A549 treated with Hydrocortisone at 1 μM for 4 hours (cell line): ENCODE measurements at places on chromosomes 6 and 20. TPM values are rescaled to one million over a fixed set of nuclear protein-coding genes. Genes with fewer than 3 reads are reported as not detected.

The COL21A1 gene
- total RNA-seq = 0.55 to 2.3 TPM (median 0.77 TPM) in 5 replicates

The SIRPB1 gene
- total RNA-seq = 0.32 to 0.71 TPM (median 0.55 TPM) in 5 replicates

The BFSP1 gene
- 3.8 to 4.6 TPM (median 4.3 TPM) in 5 replicates for total RNA-seq

The MUC22 gene
- 0.01 to 0.03 TPM (median 0.02 TPM) in 4 of 5 replicates, not detected in the other for total RNA-seq

The PPP1R3D gene
- total RNA-seq = 1.9 to 3.0 TPM (median 2.3 TPM) in 5 replicates

The ATP6V1G2 gene
- total RNA-seq = 0.46 to 0.93 TPM (median 0.67 TPM) in 5 replicates

The BCKDHB gene
- total RNA-seq = 4.6 to 7.9 TPM (median 6.4 TPM) in 5 replicates

The NKX2-4 gene
- 0.05 TPM in 1 of 5 replicates, not detected in the others for total RNA-seq

The TSPO2 gene
- 0.15 TPM in 1 of 5 replicates, not detected in the others for total RNA-seq

The C6orf58 gene
- total RNA-seq = 0.12 to 0.18 TPM (median 0.18 TPM) in 3 of 5 replicates, not detected in the others

The EYA4 gene
- total RNA-seq = 8.0 to 11.6 TPM (median 9.4 TPM) in 5 replicates

The CLPSL1 gene
- not detected in 5 replicates for total RNA-seq

The CLDN20 gene
- not detected in 5 replicates for total RNA-seq

The ASIP gene
- total RNA-seq = not detected in 5 replicates

The OPN5 gene
- total RNA-seq = not detected in 5 replicates

The RNF39 gene
- total RNA-seq = 0.05 to 0.06 TPM (median 0.05 TPM) in 3 of 5 replicates, not detected in the others

The KIF13A gene
- 16.6 to 24.5 TPM (median 17.5 TPM) in 5 replicates for total RNA-seq

The KCNK17 gene
- total RNA-seq = not detected in 5 replicates

The NRN1 gene
- total RNA-seq = 0.38 to 1.0 TPM (median 0.60 TPM) in 5 replicates

The PCK1 gene
- 0.03 to 0.17 TPM (median 0.06 TPM) in 5 replicates for total RNA-seq

The CPNE5 gene
- total RNA-seq = 0.12 to 0.16 TPM (median 0.14 TPM) in 5 replicates

The DTNBP1 gene
- total RNA-seq = 10.6 to 13.1 TPM (median 12.7 TPM) in 5 replicates

The ADISSP gene
- total RNA-seq = 102 to 158 TPM (median 151 TPM) in 5 replicates

The CHRNA4 gene
- total RNA-seq = 0.10 to 0.35 TPM (median 0.24 TPM) in 5 replicates

The PPP1R3G gene
- 1.9 to 2.2 TPM (median 2.1 TPM) in 5 replicates for total RNA-seq

The GLP1R gene
- total RNA-seq = not detected in 5 replicates

The TMEM170B gene
- total RNA-seq = 0.57 to 1.1 TPM (median 0.70 TPM) in 5 replicates

The RSPO4 gene
- not detected in 5 replicates for total RNA-seq

The RFX6 gene
- total RNA-seq = not detected in 5 replicates

The SENP6 gene
- total RNA-seq = 26.0 to 40.5 TPM (median 30.2 TPM) in 5 replicates

The SH3BGRL2 gene
- total RNA-seq = 0.26 to 0.44 TPM (median 0.32 TPM) in 5 replicates

The KCNK5 gene
- 1.0 to 1.5 TPM (median 1.2 TPM) in 5 replicates for total RNA-seq

The LY86 gene
- not detected in 5 replicates for total RNA-seq

The LPIN3 gene
- 10.9 to 14.4 TPM (median 13.7 TPM) in 5 replicates for total RNA-seq

The VGLL2 gene
- total RNA-seq = not detected in 5 replicates

The OXT gene
- total RNA-seq = not detected in 5 replicates

The WFDC12 gene
- not detected in 5 replicates for total RNA-seq

The ADGRF1 gene
- 0.05 TPM in 1 of 5 replicates, not detected in the others for total RNA-seq

The CST5 gene
- total RNA-seq = not detected in 5 replicates

The BYSL gene
- total RNA-seq = 38.5 to 49.8 TPM (median 40.9 TPM) in 5 replicates
